ENCODE measurements at places on chromosomes 11 and 22.

GRCh38 chr22:23281406-23282088, 101.2 kb downstream of the BCR start:
- peak; percentile 22 for DNase-seq

- no peak for DNase-seq
Observed at GRCh38 chr11:32213223-32213622, 122.3 kb downstream of the RCN1 start.

GRCh38 chr11:45414088-45414487, 127.9 kb upstream of the SYT13 start:
- DNase-seq, result no peak

- DNase-seq, result no peak
Observed at GRCh38 chr22:25358421-25359170, 139.2 kb downstream of the CRYBB2 start.

DNA sequence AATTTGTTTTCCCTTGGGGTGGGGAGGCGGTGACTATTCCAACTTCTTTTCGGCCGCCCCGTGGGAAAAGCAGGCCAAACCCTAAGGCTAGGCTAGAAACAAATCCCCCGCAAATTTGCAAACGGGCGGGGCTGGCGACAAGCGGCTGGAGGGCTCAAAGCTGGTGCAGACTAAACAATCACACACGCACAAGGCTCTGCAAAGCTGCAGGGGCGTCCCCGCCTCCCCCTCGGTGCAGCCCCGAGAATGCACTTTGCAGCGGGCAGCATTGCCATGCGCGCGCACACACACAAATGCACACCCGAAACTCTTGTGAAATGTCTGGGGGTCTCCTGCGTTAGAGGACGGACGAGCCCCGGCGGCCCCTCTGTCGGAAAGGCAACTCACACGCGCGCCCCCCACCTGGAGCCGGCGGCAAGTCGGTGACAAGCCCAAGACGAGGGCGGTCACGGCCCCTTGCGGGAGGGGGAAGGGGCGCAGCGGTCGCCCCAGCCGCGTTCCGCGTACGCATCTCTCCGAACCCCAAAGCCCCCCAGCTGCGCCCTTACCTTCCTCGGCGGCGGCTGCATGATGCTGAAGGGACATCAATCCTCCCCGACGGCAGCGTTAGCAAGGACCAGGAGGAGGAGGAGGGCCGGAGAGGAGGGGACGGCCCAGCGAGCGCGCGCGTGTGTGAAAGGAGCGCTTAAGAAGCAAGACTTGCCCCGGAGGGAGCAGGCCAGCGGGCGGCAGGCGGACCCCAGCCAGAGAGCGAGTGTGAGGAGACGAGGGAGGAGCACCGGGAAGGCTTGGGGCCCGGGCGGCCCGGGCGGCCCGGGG, 600 bp downstream of the FCHSD2 start:
- DNase-seq, result no peak

DNA sequence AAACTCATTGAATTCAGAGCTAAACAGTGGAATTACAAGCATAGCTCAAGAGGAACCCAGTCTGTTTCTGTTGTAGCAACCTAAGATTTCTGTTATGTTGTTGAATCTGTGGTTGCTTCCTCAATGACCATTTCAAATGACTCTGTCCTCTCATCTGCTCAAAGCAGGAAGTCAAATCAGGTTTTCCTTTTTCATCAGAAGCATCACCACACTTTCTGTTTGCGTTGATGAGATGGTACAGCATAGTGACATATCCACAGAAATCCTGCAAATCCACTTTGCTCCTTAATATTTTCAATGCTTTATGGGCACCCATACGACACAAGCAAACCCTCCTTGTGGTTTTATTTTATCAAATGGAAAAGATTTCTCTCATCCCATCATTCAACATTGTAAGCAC, 12.6 kb upstream of the UCP2 start:
- no peak for DNase-seq

GRCh38 chr11:130859886-130860285, 56.4 kb downstream of the SNX19 start:
- DNase-seq, result no peak

DNA sequence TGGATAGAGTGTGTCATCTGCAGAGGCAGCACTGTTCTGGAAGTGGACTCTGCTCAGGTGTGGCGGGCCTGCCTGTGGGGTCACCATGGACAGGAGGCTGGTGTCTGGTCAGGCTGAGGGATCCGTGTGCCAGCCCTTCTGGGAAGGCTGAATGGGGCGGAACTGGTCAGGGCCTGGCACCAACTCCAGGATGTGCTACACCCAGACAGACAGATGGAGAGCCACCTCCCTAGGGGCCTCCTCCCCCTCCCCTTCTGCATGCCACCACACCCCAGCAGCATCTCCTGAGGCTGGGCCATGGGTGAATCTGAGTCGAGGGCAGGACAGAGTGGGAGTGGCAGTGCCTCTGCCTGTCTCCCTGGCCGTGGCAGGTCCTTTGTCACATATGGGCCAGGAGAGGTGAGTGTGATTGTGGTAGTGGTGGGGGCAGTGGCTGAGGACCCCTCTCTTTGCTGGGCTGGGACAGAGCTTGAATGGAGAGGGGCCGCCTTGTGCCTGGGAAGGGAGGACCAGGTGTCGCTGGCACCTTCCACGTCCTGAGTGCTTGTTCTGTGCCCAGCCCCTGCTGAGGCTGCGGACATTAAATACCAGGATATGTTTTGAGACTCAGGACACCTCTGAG, 29.1 kb downstream of the ST3GAL4 start:
- DNase-seq, result no peak

DNA sequence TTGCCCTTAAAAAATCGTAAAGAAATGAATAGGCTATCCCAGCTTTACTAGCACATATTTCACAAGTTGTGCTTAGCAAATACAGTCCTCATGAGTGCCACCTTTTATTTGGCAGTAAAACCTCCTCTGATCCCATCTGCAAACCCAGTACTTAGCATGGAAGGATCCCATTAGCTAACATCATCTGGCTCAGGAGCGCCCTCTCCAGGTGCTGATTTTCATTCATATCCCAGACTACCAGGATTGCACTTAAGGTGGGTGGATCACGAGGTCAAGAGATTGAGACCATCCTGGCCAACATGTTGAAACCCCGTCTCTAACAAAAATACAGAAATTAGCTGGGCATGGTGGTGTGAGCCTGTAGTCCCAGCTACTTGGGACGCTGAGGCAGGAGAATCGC, 76.1 kb upstream of the PAX6 start:
- no peak for DNase-seq

DNA sequence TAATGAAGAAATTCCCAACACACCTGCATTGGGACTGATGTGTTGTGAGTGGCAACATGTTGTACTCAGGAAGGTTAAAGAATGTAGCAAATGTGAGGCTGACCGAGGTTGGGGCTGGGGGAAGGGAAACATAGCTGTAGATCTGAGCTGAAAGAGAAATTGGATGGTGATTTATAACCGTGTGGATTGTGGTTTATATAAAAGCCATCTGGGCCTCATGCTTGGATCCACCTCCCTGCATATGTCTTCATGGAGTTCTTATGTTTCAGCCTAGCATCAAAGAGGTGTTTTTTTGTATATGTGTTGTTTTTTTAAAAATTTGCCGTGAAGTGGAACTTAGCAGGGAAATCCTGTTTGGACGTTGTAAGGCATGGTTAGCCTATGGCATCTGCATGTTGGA, 141.3 kb downstream of the NAV2 start:
- DNase-seq, result no peak

- DNase-seq, result no peak
Observed at GRCh38 chr11:109123816-109124787, 297.9 kb upstream of the C11orf87 start.

- no peak for DNase-seq
Observed at GRCh38 chr11:78446210-78446609, 28.6 kb upstream of the GAB2 start.

- DNase-seq, result no peak
Observed at GRCh38 chr11:119584193-119585042, 144.6 kb downstream of the NECTIN1 start.
